HCT116 (cell line): ENCODE measurements at places on chromosomes 7 and 10.
A peak's percentile ranks its signal among the peaks of the same experiment; 100 is the strongest.

DNA sequence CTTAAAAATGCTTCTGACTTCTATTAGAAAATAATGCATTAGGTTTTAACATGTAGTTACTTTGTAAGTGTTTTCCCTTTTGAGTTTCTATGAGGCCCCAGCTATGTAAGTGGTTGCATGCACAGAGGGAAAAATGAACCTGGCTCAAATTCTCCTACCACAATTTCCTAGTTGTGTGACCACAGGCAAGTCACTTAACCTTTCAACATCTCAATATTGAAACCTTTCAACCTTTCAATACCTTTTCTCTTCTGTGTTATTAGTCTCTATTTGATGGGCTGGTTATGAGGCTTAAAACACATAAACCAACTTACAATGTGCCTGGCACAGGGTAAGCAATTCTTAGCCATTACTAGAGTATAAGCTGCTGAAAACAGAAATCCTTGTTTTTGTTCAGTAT is 203.0 kb downstream of the KCND2 start:
- H3K4me1 ChIP-seq: no peaks in the 10 kb centered on the region
- H3K27ac ChIP-seq: no peak overlapping the region
- no peaks in the 10 kb centered on the region for H3K36me3 ChIP-seq
- no peak for DNase-seq

DNA sequence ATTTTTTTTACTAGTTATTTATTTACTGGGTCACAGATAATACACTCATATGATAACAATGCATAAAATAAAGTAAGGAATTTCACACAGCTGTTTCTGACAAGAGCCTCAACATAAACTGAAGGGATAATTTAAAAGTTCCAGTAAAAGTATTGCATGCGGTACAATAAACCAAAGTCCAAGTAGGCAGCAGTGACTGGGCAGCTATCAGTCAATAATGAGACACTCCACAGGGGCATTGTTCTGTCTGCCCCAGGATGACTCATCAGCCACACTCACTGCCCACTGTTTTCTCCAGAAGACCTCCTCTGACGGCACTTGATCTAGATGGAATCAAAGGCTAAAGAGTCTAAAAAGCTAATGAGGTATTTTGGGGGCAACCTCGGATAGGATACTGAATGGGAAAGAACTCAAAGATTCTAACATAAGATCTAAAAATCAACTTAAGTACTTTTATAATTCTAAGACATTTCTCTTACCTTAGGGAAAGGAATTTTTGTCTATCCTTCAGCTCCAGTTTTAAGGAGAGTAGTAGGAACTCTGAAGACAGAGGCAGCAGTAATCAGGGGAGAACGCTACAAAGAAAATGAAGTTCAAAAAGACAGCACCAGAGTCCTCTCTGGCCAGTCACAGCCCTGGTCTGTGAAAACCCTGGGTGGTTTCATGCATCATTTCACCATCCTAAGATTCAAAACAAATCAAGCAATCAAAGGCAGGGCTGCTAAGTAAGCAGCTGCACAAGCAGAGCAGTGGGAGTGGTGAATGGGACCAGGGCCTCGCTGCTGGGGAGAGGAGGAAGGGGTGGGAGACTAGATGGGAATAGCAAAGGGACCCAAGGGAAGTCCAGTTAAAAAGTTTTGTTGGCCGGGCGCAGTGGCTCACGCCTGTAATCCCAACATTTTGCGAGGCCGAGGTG is 175.1 kb downstream of the AVL9 start:
- peaks cover 43% of the 10 kb centered on the region for H3K4me1 ChIP-seq
- peak; percentile 84 for DNase-seq
- peak overlapping the region; percentile 42 for H3K4me3 ChIP-seq
- H3K36me3 ChIP-seq: no peaks in the 10 kb centered on the region
- no peaks in the 10 kb centered on the region for H3K27me3 ChIP-seq
- H3K27ac ChIP-seq: peak overlapping the region; percentile 96

GRCh38 chr7:15505761-15506160 is 56.1 kb downstream of the AGMO start:
- no peaks in the 10 kb centered on the region for H3K36me3 ChIP-seq
- H3K27ac ChIP-seq: no peak overlapping the region
- H3K4me3 ChIP-seq: no peak overlapping the region
- H3K27me3 ChIP-seq: no peaks in the 10 kb centered on the region
- DNase-seq: no peak
- no peaks in the 10 kb centered on the region for H3K4me1 ChIP-seq

DNA sequence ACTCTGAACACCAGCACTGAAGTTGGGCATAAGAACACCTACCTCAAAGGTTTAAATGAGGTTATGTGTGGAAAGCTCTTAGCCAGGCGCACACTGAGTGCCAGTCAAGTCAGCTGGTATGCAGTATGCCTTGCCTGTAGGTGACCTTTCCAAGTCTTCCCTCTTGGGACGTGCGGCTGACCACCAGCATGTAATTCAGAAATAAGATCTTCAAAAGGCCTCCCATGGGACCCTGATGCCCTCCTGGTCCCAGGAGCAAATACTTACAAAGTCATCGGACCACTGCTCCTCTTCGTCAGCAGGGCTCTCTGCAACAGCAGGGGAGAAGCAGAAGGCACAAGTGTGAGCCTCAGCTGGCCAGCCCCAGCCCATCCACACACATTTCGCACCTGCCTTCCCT is 40.8 kb downstream of the BLNK start:
- DNase-seq: no peak
- H3K36me3 ChIP-seq: no peaks in the 10 kb centered on the region
- no peaks in the 10 kb centered on the region for H3K4me1 ChIP-seq

DNA sequence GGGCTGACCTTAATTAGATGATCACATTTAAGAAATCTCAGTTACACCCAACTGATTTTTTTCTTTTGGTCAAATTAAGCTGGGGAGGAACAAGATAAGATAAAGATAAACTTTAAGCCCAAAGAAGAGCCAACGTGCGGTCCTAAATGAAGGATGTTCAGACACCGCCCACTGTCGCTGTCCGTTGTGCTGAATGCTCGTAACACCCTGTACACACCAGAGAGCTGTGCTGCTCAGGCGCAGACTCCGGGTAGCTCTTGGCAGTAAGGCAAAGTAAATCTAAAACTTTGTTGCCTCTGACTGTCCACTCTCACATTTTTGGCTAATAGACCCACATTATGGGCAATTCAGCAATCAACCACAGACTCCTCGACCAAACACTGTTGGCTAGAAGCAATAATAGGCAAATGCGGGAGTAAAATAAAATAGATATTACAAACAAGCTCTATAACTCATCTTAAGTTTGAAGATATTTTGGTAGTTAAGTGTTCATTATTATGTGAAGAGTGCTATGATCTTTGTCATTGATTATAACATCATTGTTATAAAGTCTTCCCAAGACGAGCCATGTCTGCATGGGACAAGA is 57.1 kb downstream of the PLPP4 start:
- no peaks in the 10 kb centered on the region for H3K36me3 ChIP-seq
- no peak overlapping the region for H3K27ac ChIP-seq
- peaks cover 30% of the 10 kb centered on the region for H3K27me3 ChIP-seq
- H3K4me3 ChIP-seq: no peak overlapping the region
- H3K4me1 ChIP-seq: peaks cover 7% of the 10 kb centered on the region; the same call in 1 of the 2 replicates

- H3K36me3 ChIP-seq: 0 out of 2 replicates have a peak, but pooled peaks cover 2% of the 10 kb centered on the region
- DNase-seq: no peak
- no peak overlapping the region for H3K4me3 ChIP-seq
Measured at GRCh38 chr7:96131525-96131924, 190.4 kb downstream of the SLC25A13 start.

DNA sequence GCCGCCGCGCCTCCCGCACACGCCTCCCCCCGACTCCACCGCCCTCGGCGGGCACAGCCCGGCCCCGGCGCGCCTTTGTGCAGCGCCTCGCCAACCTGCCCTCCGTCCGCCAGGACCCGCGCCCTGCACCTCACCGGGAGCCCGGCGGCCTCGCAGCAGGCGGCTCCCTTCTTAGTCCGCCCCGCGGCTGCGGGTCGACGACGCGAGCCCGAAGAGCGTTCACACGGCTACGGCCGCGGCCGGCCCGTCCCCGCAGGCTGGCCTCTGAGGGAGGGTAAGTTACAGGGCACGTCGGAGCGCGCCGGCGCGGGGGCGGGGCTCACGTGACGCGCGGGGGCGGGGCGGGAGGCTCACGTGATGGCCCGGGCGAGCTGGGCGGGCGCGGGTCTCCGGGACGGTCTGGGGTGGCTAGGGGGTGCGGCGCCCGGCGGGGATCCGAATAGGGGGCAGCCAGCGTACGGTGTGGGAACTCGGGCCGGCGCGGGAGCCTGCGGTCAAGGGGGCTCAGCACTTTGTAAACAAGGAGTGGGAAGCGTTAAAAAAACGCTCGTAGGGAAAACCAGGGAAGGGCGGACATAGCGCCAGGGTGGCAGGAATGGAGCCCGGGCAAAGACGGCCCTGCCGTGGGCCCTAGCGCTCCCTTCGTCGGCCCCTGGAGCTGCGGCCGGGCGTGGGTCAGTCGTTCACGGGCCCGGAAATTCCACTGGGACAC is at the start of gene ARHGAP12:
Gene ARHGAP12, minus strand, starts transcription at position 283 of the 712 bp plus-strand sequence. CDS start 19,976 bp downstream, outside the sequence.
- peak within 1 kb of the TSS; percentile 73 for H3K4me3 ChIP-seq
- H3K36me3 ChIP-seq: no peaks in the 10 kb centered on the region
- DNase-seq: no peak
- peaks cover 80% of the 10 kb centered on the region for H3K4me1 ChIP-seq
- H3K27ac ChIP-seq: peak within 1 kb of the TSS; percentile 98

GRCh38 chr10:51574248-51575048 is 124.9 kb downstream of the CSTF2T start:
- no peaks in the 10 kb centered on the region for H3K4me1 ChIP-seq
- no peak for DNase-seq
- no peak overlapping the region for H3K4me3 ChIP-seq
- no peak overlapping the region for H3K27ac ChIP-seq

DNA sequence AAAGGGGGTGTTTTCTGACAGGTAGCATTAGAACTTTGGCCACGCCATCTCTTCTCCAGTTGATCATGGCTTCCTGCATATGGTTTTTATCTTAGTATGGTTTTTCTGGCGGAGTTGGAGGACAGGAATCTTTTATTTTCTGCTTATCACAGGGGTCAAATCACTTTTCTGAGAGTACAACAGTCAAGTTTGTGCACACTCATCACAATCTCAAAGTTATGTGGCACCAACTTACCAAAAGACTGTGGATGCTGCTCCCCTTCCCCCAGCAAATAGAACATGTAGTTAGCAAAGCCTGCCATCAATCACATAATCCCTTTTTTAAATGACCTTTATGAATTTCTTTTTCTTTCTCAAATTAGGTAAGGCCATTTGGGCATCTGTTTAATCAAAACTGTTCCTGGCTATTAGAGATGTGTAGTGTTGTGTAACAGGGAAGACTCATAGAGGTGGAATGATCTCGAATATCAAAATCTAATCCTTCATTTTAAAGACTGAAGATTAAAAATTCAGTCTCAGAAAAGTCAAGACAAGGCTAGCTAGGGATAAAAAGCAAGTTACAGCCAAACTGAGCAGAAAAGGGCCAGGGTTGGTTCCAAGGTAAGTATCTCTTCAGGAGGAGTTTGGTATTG is 3.8 kb upstream of the CH25H start:
- H3K27me3 ChIP-seq: no peaks in the 10 kb centered on the region
- DNase-seq: no peak
- no peak overlapping the region for H3K4me3 ChIP-seq
- H3K36me3 ChIP-seq: no peaks in the 10 kb centered on the region

GRCh38 chr10:92407305-92408016 is 116.5 kb downstream of the MARCHF5 start:
- no peaks in the 10 kb centered on the region for H3K27me3 ChIP-seq
- DNase-seq: no peak
- H3K4me1 ChIP-seq: no peaks in the 10 kb centered on the region
- no peaks in the 10 kb centered on the region for H3K36me3 ChIP-seq

- no peaks in the 10 kb centered on the region for H3K4me1 ChIP-seq
- H3K4me3 ChIP-seq: no peak overlapping the region
- no peak overlapping the region for H3K27ac ChIP-seq
- H3K36me3 ChIP-seq: no peaks in the 10 kb centered on the region
- 0 out of 2 replicates have a peak, but pooled peaks cover 12% of the 10 kb centered on the region for H3K27me3 ChIP-seq
- DNase-seq: no peak
Measured at GRCh38 chr10:75803121-75803520, 371.7 kb downstream of the LRMDA start.

GRCh38 chr10:132468651-132469050 is 68.9 kb upstream of the INPP5A start:
- DNase-seq: no peak
- H3K27ac ChIP-seq: no peak overlapping the region
- H3K36me3 ChIP-seq: no peaks in the 10 kb centered on the region
- H3K4me3 ChIP-seq: no peak overlapping the region

- H3K27me3 ChIP-seq: no peaks in the 10 kb centered on the region
- no peak overlapping the region for H3K27ac ChIP-seq
- no peaks in the 10 kb centered on the region for H3K36me3 ChIP-seq
- DNase-seq: no peak
Measured at GRCh38 chr10:34372509-34372908, 442.6 kb downstream of the PARD3 start.

DNA sequence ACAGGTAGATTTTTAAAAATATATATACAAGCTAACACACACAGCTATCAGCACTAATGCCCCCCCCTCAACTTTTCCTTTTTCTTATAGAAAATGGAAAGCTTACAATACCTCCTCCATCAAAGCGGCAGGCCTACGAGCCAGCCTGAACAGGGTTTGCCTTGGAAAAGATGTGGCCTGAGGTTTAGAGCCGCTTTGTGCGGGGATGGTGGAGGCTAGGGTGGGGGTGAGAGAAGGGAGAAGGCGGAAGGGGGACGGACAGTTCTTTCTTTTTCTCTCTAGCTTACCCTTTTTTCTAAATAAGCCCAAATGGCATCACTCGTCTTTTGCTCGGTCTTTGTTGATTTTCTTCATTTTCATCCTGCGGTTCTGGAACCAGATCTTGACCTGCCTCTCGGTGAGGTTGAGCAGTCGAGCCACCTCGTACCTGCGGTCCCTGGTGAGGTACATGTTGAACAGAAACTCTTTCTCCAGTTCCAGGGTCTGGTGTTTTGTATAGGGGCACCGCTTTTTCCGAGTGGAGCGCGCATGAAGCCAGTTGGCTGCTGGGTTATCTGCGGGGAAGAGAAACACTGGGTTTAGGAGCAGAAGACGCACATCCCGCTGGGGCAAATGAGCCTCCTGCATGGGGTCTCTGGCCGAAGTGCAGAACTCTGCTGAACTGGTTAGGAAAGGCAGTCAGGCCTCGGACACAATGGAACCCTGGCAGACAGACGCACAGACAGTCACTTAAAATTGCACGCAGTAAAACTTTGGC is 1.9 kb downstream of the HOXA9 start:
- H3K4me1 ChIP-seq: peaks cover 70% of the 10 kb centered on the region
- no peaks in the 10 kb centered on the region for H3K27me3 ChIP-seq
- H3K27ac ChIP-seq: peak overlapping the region; percentile 91
- H3K4me3 ChIP-seq: peak overlapping the region; percentile 77
- no peak for DNase-seq

- no peak for DNase-seq
- H3K4me1 ChIP-seq: no peaks in the 10 kb centered on the region
- no peaks in the 10 kb centered on the region for H3K36me3 ChIP-seq
- peaks cover 12% of the 10 kb centered on the region; the same call in 1 of the 2 replicates for H3K27me3 ChIP-seq
Measured at GRCh38 chr7:28328822-28329660, 83.3 kb upstream of the CREB5 start.

GRCh38 chr7:9776900-9777299 is 1196.8 kb upstream of the PHF14 start:
- no peak for DNase-seq
- no peaks in the 10 kb centered on the region for H3K27me3 ChIP-seq
- H3K4me3 ChIP-seq: no peak overlapping the region
- no peaks in the 10 kb centered on the region for H3K36me3 ChIP-seq
- no peak overlapping the region for H3K27ac ChIP-seq

- no peaks in the 10 kb centered on the region for H3K4me1 ChIP-seq
- no peak for DNase-seq
- H3K36me3 ChIP-seq: no peaks in the 10 kb centered on the region
- H3K27ac ChIP-seq: no peak overlapping the region
- no peaks in the 10 kb centered on the region for H3K27me3 ChIP-seq
- H3K4me3 ChIP-seq: no peak overlapping the region
Measured at GRCh38 chr7:30173058-30173897, 38.5 kb downstream of the MTURN start.

GRCh38 chr10:22246680-22247391 is 29.0 kb upstream of the EBLN1 start:
- H3K36me3 ChIP-seq: no peaks in the 10 kb centered on the region
- peak overlapping the region; percentile 25 for H3K4me3 ChIP-seq
- H3K27me3 ChIP-seq: no peaks in the 10 kb centered on the region
- peaks cover 52% of the 10 kb centered on the region for H3K4me1 ChIP-seq
